ENCODE measurements at places on chromosomes 3 and 15.

DNA sequence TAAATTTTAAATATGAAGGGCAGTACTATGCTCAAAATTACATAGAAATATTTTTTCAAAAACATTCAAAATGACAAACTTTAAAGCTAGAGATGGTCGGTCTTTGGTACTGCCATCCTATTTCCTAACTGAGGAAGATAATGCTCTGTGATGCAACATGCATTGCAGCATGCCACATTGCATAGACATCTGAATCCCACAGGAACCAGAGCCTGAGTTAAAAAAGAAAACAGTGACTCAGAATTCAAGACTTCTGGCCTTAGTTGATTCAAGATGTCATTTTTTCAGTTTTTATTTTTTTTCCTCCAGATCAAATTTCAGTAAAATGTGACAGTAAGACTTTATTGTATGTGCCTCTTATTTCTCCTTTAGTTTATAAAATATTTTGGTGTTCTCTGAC, 33.1 kb downstream of the TP63 start:
- no peak for DNase-seq

GRCh38 chr15:81029414-81030300, 28.9 kb downstream of the TLNRD1 start:
- DNase-seq = no peak

- peak; percentile 17 for DNase-seq
Observed at GRCh38 chr3:129824926-129825541, 68.5 kb downstream of the TMCC1 start.

- DNase-seq = no peak
Observed at GRCh38 chr3:71672340-71672739, 52.9 kb downstream of the EIF4E3 start.

DNA sequence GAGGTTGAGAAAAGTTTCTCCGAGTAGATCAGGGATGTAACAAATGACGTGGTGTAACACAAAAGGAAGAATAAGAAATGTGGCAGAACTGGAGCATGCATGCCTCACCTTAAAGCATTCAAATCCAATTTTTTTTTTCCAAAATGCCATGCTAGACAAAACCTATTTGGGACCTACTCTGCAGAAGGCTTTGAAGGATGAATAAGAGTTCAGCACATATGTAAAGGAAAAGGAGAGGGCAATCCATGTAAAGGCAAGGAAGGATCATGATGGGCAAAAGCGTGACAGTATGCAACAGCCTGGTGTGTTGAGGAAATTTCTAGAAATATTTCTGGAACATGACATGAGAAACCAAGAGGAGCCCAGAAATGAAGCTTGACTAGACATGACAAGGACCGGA, 116.4 kb downstream of the OXNAD1 start:
- DNase-seq = no peak

GRCh38 chr3:188352196-188352927, 198.4 kb downstream of the LPP start:
- no peak for DNase-seq

DNA sequence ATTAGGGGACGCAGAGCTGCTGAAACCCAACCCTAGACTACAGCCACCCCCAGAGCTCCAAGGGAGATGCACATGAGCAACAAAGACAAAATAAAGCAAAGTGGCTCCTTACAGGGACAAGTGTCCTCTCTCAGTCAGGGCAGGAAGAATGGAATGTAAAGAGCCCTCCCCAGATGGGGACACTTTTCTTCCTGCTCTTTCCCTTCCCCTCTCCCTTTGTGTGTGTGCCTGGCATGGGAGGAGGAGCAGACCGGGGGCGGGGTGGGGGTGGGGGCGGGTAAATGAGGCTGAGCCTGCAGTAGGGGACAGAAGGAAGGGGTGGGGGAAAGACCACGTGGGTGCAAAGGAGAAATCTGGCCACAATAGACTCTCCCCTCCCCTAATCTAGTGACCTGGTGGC, 37.4 kb downstream of the ACAA1 start:
- no peak for DNase-seq

DNA sequence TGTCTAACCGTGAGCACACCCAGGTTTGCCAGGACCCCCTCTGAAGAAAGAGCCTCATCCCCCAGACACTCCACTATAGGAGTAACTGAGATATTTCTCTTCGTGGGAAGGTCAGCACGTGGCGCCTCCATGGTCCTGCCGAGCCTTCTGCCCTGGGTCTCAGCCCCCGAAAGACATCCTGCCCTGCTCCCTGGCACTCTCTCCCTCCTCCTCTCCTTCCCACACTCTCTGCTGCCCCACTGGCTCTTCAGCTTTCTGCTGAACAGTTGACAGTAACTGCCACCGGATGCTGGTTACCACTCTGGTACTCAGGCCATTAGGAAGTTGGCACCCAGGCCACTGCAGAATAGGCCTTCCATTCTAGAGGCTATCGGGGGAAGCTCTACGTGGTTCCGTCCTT, 185.2 kb downstream of the UACA start:
- no peak for DNase-seq

- DNase-seq = no peak
Observed at GRCh38 chr3:151084893-151085226, 604 bp upstream of the MED12L start.

DNA sequence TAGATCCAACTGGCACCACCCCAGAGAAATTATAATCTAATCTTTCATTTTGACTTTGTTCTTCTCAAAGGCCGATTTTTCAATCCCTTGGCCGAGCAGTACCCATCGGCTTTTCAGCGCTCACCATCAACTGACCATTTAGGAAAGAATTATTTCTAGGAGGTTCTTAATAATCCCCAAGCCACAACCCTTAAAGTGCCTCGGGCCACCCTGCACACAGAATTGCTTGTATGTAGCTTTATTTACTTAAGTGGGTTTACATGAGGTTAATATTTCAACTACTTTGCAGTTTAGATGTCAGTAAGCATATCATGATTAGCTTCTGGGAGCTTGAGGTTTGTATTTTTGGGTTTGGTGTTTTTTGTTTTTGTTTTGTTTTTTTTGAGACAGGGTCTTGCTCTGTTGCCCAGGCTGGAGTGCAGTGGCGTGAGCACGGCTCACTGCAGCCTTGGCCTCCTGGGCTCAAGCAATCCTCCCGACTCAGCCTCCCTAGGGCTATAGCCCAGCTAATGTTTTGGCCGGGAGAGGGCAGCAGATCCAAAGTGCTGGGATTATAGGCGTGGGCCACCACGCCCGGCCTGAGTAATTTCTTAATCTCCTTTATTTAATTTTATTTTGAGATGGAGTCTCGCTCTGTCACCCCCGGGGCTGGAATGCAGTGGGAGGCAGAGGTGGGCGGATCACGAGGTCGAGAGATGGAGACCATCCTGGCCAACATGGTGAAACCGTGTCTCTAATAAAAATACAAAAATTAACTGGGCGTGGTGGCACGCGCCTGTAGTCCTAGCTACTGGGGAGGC, 801 bp upstream of the CDAN1 start:
- no peak for DNase-seq
